ENCODE measurements at places on chromosomes 7 and 10.
A peak's percentile ranks its signal among the peaks of the same experiment; 100 is the strongest.

DNA sequence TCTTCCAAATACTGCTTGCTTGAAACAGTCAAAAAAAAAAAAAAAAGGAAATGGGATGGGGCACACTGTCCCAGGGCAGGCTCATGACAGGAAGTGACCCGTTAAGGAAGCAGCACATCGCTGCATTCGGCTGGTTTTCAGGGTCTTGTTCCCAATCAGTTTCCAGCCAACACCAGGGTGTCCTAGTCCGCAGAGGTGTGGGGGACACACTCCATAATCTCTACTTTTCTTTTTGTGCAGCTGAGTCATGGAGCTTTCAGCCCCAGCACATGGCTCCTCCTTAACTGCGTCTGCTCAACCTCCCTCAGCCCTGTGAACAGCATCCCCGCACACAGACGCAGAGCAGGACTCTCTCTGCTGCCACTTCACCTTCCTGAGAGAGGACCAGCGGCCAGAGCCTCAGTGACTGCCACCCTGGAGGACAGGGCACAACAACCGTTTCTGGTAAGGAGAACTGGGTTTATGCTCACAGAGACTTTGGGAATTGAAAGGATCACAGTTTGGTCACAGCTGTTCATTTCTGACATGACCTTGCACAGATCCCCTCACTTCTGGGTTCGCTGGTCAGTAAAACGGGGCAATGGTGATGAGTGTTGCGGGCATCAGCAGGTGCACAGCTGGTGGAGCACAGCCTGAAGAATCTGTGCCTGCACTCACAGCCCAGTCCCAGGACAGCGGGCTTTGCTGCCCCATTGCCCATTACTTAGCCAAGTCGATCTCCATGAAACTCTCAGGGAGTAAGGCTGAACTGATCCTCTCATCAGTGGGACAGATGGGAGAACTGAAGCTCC lies at the start of gene GIMAP5:
TSS of gene GIMAP5 (plus strand) at position 154 of the 791 bp plus-strand sequence. CDS start 3,467 bp downstream, outside the sequence.
- no peak for DNase-seq

- peak; percentile 97 for DNase-seq
These were observed at the start of gene VIM for GRCh38 chr10:17228091-17229015. Gene VIM, plus strand, starts transcription at chr10:17228241. Its CDS starts 1,182 bp downstream, at chr10:17229423.

GRCh38 chr7:43666938-43667337 lies 62.4 kb downstream of the COA1 start:
- DNase-seq, result no peak

DNA sequence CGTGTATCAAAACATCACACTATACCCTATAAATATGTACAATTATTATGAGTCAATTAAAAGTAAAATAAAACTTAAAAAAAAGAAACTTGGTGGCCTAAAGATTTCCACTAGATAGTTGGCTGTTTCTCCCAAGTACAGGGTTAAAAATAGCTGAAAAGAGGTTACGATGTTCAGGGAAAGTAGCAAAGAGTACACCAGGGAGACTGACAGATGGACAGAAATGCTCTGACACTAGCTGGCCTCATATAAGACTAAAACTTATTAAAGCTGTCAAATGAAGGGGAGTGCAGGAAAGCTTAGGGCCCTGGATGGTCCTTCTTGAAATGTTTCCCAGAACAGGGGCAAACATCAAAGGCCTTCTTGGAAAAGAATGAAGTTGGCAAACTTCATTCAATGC lies 51.3 kb downstream of the TCAF1 start:
- no peak for DNase-seq

GRCh38 chr10:55628260-55628701 lies 732.8 kb downstream of the ZWINT start:
- no peak for DNase-seq

- DNase-seq, result no peak
These were observed 17.3 kb downstream of the CCDC3 start for GRCh38 chr10:12984165-12984747.

DNA sequence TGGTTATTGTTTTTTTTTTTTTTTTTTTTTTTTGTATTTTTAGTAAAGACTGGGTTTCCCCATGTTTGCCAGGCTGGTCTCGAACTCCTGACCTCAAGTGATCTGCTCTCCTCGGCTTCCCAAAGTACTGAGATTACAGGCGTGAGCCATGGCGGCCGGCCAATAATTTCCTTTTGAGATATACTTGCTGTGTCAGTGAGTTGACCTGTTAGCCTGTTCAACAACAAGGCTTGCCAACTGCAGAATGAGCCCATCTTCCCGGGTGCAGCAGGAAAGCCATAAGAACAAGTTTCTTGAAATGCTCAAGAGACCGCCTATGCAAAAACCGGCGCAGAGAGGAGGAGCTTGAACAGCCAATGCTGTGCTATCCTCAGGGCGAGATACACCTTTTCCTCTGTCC lies 112.5 kb downstream of the PRPF18 start:
- DNase-seq, result no peak

- no peak for DNase-seq
These were observed 26.3 kb upstream of the COMTD1 start for GRCh38 chr10:75261813-75262705.

- no peak for DNase-seq
These were observed 4.0 kb downstream of the ZC3HAV1 start for GRCh38 chr7:139105484-139105883.

DNA sequence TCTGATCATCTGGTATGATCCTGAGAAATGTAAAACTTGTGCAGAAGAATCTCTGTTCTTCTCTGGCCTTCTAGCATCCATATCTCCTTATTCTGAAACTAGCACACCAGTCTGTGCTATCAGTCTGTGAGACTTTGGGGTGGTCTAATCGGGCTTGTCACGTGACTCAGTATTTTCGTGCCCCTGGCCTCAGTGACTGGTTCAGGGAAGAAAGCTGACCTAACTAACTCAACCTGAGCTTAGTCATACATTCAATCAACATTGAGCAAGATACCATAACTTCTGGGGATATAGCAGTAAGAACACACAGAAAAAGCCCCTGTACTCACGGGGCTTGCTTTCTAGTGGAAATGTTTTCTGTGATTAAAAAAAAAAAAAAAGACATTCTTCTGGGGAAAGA lies 109.3 kb downstream of the DKK1 start:
- DNase-seq, result no peak

DNA sequence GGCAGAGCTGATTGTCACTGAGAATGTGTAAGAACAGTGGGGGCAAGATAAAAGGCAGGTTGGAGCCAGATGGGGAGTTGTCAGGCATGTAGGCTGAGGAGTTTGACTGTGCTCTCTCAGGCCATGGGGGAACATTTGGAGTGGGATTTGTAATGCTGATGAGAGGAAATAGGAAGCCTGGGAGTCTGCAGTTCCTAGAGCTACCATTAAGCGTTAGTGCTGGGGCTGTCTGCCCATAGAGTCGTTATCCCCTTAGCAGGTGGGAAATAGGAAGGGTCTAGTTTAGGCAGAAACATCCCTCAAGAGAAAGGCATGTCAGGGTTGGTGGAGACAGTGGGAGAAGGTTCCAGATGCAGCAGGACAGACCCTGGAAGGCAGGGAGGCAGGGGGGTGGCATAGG lies 75.5 kb downstream of the RPS24 start:
- no peak for DNase-seq

All from inflammatory macrophage treated with lipopolysaccharide for 1 hour (primary cell).